ENCODE measurements at places on chromosomes 3 and 15.

DNA sequence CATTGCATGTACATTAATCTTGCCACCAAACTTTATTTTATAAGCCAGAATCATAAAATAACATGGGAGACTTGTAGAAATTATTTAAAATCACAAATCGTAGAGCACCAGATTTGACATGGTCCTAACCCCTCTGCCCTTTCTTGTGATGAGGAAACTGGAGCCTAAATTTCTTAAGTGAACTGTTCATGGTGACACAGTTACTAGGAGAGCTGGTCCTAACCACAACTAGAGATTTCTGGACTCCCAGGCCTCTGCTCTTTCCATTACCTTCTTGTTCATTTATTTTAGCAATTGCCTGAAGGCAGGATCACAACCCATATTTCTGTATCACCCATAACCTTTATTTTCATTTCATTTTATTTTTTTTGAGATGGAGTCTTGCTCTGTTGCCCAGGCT, 352.5 kb downstream of the LPP start:
- DNase-seq, result no peak

DNA sequence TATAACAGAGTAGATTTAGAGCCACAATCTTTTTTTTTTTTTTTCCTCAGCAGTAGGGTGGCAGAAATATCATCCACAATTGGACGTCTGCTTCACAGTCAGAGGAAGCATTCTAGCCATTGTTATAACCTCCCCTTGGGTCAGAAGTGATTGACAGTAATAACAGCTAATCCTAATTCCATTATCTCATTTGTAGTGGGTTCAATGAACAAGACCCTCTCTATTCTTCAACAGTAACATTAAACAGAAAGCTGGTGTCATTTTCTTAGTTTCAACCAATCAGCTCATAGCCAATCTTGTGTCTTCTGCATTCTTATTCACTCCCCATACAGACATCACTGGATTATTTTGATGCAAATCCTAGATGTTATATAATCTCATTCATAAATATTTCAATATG, 44.6 kb downstream of the QTRT2 start:
- DNase-seq, result no peak

GRCh38 chr15:98787936-98788757, 139.8 kb downstream of the IGF1R start:
- no peak for DNase-seq

DNA sequence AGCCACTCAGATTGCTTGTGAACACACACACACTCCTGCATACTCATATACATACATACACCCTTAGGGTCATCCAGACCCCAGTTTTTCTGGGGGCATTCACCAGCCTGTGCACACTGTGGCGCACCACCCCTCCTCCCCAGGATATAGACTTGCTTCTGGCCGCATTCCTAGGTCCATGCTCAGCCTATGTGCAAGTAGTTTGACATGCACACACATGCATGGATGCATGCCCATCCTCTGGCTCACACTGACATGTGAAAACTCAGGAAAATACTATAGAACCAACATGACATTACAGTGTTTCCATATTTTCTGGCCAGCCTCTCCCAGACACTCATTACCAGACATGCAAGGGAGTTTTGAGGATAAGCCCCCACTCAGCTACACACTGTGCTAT, 79.3 kb upstream of the POLG start:
- no peak for DNase-seq

- no peak for DNase-seq
These were observed 63.0 kb downstream of the LINGO1 start for GRCh38 chr15:77569729-77570125.

- DNase-seq, result no peak
These were observed 32.1 kb upstream of the NTRK3 start for GRCh38 chr15:88288661-88289060.

DNA sequence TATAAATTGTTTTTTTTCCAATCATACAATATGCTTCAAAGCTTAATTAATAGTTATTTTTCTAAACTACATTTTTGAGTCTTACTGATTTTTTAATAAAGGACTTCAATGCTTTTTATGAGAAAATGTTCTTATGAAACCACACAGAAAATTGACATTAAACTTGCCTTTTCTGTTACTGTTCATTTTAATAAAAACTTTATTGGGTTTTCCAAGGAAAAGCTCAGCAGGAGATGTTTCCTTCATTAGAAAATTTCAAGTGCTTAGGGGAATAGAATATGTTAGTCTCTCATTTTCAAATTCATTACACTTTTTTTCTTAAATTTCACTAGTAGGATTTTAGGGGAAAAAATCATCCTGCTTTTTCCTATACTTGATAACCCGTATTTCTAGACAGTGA, 711.4 kb downstream of the DIPK2A start:
- DNase-seq, result no peak

- DNase-seq, result no peak
These were observed 55.7 kb downstream of the GALK2 start for GRCh38 chr15:49225572-49226281.

DNA sequence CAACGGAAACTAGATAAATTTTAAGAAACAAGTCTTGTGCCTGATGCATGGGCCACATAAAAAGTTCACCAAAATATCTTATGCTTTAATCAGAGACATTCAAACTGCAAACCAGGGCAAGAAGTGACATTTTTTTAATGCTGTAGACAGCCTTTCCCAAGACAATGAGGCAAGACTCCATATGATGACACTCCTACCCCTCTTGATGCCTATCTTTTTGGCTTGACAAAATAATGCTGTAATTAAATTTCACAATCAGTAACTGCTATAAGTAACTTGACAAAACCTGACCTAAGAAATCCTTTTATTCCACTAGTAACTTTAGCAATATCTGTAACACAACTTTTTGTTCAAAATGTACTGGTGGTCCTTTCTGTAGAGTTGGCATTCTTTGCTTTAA, 48.7 kb downstream of the ECT2 start:
- no peak for DNase-seq

GRCh38 chr15:48089702-48090101, 31.1 kb upstream of the SLC24A5 start:
- no peak for DNase-seq

- no peak for DNase-seq
These were observed 133.9 kb downstream of the CCNL1 start for GRCh38 chr3:157026091-157026490.

GRCh38 chr3:176193032-176193730, 1004.1 kb downstream of the TBL1XR1 start:
- no peak for DNase-seq

- DNase-seq, result no peak
These were observed 126.8 kb upstream of the SUCLG2 start for GRCh38 chr3:67781218-67781617.

GRCh38 chr15:89021224-89021623, 67.0 kb upstream of the ABHD2 start:
- no peak for DNase-seq

GRCh38 chr15:40456299-40456712, 14.5 kb upstream of the CHST14 start:
- DNase-seq, result no peak

DNA sequence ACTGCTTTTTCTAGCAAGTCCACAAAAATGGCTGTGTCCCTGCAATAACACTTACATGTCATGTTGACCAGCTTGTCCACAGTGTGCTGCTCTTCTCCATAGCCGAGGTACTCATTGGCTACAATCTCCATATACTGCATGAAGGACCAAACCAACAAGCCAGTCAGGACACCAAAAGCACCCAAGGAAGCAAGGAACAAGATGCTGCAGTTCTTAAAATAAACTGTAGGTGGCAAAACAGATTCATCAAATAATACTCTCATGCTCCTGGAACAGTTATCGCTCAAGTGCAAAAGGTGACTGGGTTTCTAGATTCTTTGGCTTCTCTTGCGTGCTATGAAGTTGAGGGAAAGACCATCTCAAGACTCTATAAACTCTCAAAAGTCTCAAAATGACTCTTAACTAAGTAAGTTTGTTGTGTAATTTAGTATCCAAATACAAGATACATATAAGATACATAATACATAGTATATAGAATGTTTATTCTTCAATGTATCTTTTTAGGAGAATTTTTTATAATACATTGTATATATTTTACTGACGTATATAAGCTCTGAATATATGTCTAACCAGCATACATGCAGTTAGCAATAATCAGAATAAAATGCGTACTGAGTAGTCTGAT, 57.0 kb downstream of the NEK10 start:
- DNase-seq, result no peak

GRCh38 chr15:33677238-33677830, 291.0 kb upstream of the CHRM5 start:
- no peak for DNase-seq

GRCh38 chr3:112007633-112008032, 8.9 kb downstream of the TAGLN3 start:
- no peak for DNase-seq

- DNase-seq, result peak; percentile 30
These were observed 190.7 kb upstream of the NDN start for GRCh38 chr15:23877502-23878412.

GRCh38 chr3:191499307-191500080, 38.5 kb downstream of the PYDC2 start:
- no peak for DNase-seq

DNA sequence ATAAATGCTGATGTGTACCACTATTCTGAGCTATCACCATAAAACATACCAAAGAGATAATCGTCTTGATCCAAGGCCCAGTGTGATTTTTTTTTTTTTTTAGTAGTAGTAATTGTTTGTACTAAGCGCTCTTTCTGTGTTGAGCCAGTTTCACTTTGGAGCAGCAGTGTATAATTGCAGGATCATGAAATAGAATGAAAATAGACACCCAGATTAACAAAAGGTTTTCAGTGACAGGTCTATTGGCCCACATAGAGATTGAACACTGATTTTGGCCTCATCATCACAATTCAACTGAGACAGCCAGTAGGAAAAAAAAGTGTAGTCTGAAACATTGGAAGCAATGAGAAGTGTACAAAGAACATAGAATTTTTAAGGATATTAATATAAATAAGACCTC, 749.8 kb downstream of the NAALADL2 start:
- DNase-seq, result no peak

- DNase-seq, result no peak
These were observed 114.4 kb downstream of the FOXP1 start for GRCh38 chr3:71469138-71469435.

GRCh38 chr3:177476921-177477435, 279.7 kb upstream of the TBL1XR1 start:
- no peak for DNase-seq

- no peak for DNase-seq
These were observed 218.4 kb upstream of the TLE3 start for GRCh38 chr15:70316059-70316600.

DNA sequence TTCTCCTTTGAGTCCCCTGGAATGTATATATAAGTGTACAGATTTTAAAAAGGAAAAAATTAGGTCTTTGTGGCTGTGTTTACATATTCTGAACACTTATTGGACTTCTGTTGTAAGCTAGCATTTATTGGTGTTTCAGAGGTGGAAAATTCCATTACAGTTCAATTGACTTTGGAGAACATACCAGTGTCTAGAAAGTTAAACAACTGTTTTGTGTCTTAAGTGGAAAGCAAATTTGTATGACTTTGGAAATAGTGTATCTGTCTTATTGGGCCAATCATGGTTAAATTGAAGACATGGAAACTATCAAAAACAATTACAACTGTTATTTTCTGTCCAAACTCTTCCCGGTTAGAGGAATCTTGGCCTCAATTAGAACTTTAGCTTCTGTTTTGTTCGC, 265.0 kb upstream of the C2CD4B start:
- no peak for DNase-seq

- DNase-seq, result no peak
These were observed 18.1 kb downstream of the ARL8B start for GRCh38 chr3:5140230-5140621.

- no peak for DNase-seq
These were observed 1.3 kb downstream of the LRRC15 start for GRCh38 chr3:194367992-194368841.

DNA sequence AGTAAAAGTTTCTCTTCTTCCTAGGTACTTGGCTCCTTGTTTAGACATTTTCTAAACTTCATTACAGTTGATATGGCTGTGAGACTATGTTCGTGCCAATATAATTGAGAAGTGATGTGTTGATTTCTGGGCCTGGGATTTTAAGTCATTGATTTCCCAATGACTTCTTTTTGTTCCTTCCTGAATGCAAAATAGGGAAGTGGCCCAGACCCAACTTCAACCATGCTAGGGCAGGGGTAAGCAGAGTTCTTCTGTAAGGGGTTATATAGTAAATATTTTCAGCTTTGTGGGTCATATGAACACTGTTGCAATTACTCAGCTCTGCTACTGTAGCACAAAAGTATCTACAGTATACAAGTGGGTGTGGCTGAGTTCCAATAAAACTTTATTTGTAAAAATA, 320.1 kb upstream of the WNT5A start:
- DNase-seq, result no peak

All from stimulated activated CD4-positive, alpha-beta T cell treated with anti-CD3 and anti-CD28 coated beads, Interleukin-15, amount 100 ng/mL, for 48 hours (primary cell).